ENCODE measurements at places on chromosomes 16 and 17.

DNA sequence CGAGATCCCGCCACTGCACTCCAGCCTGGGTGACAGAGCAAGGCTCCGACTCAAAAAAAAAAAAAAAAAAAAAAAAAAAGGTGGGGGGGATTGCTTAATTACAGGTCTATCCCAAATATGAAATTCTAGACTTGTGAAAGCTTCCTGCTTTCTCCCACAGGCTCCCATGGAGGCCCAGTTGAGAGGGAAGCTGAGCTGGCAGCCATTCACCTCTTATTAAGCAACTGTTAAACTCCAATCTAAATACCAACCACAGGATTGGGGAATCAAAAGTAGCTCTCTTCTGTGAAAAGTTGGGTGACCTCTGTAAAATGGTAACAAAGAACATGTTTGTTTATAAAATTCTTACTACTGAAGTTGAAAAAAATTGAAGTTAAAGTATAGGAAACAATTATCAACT, 45.8 kb upstream of the STAC2 start:
- DNase-seq: no peak

GRCh38 chr16:57565461-57565860, 23.0 kb downstream of the ADGRG5 start:
- no peak for DNase-seq

DNA sequence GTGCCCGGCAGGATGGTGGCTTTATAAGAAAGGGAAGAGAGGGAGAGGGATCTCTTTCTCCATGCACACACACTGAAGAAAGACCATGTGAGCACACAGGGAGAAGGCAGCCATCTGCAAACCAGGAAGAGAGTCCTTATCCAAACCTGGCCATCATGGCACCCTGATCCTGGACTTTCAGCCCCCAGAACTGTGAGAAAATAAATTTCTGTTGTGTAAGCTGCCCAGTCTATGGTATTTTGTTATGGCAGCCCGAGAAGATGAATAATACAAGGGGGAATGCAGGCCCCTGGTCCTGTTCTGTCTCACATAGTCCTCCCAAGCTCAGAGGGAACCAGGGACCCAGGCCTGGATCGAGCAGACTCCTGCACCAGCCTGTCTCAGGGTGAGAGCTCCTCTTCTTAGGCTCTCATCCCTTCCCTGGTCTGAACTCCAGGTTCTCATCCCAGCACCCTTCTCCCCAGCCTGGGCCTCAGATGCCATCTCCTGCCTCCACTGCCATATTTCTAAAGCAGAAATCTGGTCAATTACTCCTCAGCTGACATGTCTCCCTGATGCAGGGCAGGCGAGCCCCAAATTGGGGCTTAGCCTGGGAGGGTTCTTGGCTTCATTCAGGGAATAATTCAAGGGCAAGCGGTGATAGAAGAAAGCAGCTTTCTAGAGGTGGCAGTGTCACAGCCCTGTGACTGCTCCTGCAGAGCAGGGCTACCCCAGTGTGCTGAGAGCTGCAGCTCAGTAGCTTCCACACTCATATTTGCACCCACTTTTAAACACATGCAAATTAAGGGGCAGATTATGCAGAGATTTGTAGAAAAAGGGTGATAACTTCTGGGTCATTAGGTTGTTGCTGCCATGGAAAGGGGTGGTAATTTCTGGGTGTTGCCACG, 28.8 kb downstream of the IGFBP4 start:
- DNase-seq: no peak

GRCh38 chr17:17416400-17417360, 60.1 kb upstream of the MED9 start:
- DNase-seq: no peak

DNA sequence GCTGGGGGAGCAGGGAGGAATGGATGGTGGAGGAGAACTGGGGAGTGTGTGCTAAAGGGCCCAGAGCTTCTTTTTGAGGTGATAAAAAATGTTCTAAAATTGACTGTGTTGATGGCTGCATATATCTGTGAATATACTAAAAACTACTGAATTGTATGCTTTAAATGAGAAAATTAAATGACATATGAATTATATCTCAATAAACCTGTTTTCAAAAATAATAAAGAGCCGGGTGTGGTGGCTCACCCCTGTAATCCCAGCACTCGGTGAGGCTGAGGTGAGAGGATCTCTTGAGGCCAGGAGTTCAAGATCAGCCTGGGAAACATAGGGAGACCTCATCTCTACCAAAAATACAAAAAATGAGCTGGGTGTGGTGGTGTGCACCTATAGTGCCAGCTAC, 16.8 kb downstream of the SRL start:
- DNase-seq: no peak
